ENCODE measurements at places on chromosomes 5 and 9. TPM values are rescaled to one million over a fixed set of nuclear protein-coding genes. Genes with fewer than 3 reads are reported as not detected.
A peak's percentile ranks its signal among the peaks of the same experiment; 100 is the strongest.

The IL13 gene
- total RNA-seq, result not detected

GRCh38 chr5:82959466-82959865, 117.7 kb downstream of the TMEM167A start:
- no peaks in the 10 kb centered on the region for H3K27me3 ChIP-seq
- no peaks in the 10 kb centered on the region for H3K36me3 ChIP-seq
- no peaks in the 10 kb centered on the region for H3K4me1 ChIP-seq
- no peak overlapping the region for H3K27ac ChIP-seq

The SLC25A2 gene
- not detected for total RNA-seq

The IFNA21 gene
- not detected for total RNA-seq

DNA sequence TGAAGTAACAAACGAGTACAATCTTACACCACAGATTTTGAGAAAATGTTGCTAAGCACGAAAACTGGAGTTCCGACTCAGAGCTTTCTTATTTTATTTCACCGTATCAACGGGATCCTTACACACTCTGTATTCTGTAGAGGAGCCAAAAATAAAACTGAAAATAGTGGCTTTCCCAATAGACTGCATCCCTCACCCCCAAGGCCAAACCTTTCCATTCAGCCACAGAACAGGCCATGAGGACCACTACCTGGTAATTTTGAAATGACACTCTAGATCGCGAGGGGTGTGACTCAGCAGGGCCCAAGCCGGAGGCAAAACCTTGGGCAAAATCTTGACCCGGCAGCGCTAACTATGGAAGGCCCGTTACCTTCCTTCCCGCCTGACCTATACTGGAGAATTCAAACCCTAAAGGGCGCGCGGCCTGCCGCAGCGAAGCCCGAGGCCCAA, 432 bp downstream of the HSPA9 start:
- H3K27ac ChIP-seq, result peak overlapping the region; percentile 100
- H3K4me3 ChIP-seq, result peak overlapping the region; percentile 97
- no peak for DNase-seq
- H3K27me3 ChIP-seq, result peaks cover 9% of the 10 kb centered on the region
- peaks cover 31% of the 10 kb centered on the region for H3K36me3 ChIP-seq

The GFPT2 gene
- 3.4 TPM for total RNA-seq

DNA sequence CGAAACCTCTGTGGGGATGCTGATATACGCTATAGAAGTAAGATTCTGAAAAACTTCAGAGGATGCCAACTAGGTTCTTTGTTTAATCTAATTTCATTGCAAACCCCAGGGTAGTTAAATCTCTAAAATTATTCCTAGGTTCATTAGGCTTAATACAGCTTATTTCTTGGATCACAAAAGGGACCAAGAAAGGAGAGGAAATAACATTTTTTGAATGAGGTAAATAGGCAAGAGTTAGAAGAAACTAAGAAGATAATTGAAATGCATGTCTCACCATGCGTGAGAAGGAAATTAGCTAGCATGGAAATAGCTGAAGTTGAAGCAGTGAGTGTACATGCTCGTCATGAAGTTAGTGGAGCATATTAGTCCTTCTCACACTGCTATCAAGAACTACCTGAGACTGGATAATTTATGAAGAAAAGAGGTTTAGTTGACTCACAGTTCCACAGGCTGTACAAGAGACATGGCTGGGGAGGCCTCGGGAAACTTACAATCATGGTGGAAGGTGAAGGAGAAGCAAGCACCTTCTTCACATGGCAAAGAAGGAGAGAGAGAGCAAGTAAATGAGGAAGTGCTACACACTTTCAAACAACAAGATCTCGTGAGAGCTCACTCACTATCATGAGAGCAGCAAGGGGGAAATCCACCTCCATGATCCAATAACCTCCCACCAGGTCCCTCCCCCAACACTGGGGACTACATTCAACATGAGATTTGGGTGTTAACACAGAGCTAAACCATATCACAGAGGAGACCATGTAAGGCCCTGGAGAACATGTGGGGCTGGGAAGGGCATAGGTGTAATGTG, 125.1 kb upstream of the OSMR start:
- H3K36me3 ChIP-seq, result no peaks in the 10 kb centered on the region
- DNase-seq, result no peak
- H3K27me3 ChIP-seq, result peaks cover 5% of the 10 kb centered on the region
- H3K4me3 ChIP-seq, result no peak overlapping the region
- no peak overlapping the region for H3K27ac ChIP-seq

- peaks cover 77% of the 10 kb centered on the region for H3K27me3 ChIP-seq
- H3K36me3 ChIP-seq, result no peaks in the 10 kb centered on the region
- H3K4me1 ChIP-seq, result no peaks in the 10 kb centered on the region
- no peak overlapping the region for H3K4me3 ChIP-seq
- H3K27ac ChIP-seq, result no peak overlapping the region
Measured at GRCh38 chr5:176740131-176740701, 70.1 kb upstream of the UNC5A start.

DNA sequence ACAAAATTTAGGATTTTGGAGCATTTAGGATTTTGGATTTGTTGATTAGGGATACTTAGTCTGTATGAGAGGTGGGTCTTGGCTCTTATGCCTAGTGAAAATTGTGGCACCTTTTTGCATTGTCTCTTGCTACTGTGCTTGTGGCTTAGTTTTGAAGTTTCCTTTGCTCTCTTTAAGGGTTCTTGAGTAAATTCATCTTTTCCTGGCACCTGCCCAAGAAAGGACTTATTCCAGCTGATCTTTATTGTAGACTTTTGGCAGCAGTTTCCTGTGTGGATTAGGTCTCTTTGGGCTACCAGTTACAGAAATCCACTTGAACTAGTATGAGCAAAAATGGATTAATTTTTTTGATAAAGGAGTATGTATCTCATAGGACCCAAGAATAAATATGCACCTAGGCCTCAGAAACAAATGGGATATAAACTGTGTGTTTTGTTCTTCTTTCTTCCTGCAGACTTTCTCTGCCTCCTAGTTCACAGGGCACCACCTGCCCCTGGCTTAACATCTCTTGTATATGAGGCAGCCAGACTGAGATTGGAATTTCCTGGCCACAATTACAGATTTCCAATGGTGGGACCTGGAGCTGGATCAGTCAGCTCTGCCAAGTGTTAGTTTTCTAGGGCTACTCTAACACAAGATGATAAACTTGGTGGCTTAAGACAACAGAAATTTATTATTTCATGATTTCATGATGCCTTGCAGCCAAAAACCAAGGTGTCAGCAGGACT, 44.6 kb downstream of the FOCAD start:
- no peaks in the 10 kb centered on the region for H3K27me3 ChIP-seq
- H3K4me3 ChIP-seq, result no peak overlapping the region
- DNase-seq, result no peak
- H3K27ac ChIP-seq, result no peak overlapping the region

- peak overlapping the region; percentile 69 for H3K4me3 ChIP-seq
- peaks cover 75% of the 10 kb centered on the region for H3K4me1 ChIP-seq
- H3K27me3 ChIP-seq, result peaks cover 37% of the 10 kb centered on the region
- peaks cover 66% of the 10 kb centered on the region for H3K36me3 ChIP-seq
Measured at GRCh38 chr5:14399054-14399692, 182.4 kb upstream of the OTULINL start.

The TERT gene
- 2,316 TPM for total RNA-seq
